ENCODE measurements at places on chromosomes 12 and 14.

DNA sequence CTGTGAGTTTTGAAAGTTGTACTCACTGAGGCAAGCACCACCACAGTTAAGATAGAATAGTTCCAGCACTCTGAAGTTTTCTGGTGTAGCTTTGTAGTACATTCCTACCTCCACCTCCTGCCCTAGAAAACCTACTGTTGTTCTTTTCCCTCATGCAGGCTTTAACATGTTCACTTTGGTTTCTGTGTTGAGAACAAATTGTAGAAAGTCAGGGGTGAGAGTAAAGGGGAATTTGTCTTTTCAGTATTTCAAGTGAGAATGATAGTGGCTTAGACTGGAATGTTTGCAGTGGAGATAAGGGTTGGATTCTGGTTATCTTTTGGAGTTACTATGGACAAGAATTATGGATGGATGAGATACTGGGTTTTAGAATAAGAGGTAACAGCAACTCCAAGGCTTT is 67.2 kb downstream of the AEBP2 start:
- no peak for DNase-seq

DNA sequence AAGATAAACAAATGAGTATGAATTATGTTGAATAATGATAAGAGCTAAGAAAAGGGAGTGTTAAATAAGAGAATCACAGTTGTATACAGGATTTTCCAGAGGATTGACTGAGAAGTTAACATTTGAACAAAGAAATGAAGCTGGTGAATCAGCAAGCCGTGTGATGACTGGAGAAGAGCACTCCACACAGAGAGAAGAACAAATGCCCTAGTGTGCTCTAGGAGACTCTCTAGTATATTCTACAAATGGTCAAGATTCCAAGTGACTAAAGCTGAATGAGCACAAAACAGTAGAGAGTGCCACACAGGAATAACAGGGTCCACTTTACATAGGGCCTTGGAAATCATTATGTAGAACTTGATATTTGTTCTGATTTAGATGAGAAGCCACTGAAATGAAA is 587.1 kb upstream of the ATXN7L3B start:
- no peak for DNase-seq

- no peak for DNase-seq
Measured at GRCh38 chr12:128312661-128313060, 45.7 kb downstream of the TMEM132C start.

DNA sequence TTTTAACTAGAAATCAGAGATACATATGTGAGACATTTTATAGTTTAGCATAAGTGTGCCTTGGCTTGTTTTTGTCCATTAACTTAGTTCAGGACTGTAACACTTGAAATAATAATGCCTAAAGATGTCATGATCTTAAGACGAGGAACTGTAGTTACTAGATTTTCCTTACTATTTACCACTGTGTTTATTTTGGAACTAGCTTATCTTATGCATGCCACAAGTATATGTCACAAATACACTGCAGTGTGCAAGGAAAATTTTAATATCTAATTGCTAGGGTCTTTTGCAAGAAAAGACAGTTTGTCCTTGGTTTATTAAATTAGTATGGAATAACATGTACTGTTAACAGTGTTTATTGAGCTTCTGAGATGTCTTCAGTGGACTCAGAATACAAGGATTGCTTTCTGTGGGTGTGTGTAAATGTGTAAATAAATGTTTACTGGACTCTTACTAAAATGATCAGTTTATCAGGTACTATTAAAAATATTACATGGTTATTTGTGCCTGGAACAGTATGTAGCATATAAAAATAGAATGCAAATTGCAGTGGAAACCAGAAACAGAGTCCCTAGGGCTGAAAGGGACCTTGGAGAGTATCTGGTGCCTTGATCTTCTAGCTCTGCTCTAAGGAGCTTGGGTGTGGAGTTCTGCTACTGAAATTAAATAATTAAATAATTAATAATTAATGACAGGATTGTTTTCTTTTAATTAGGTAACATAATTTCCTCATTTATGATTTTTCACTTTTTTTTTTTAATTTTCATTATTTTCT is 58.1 kb downstream of the FGD4 start:
- DNase-seq = no peak

DNA sequence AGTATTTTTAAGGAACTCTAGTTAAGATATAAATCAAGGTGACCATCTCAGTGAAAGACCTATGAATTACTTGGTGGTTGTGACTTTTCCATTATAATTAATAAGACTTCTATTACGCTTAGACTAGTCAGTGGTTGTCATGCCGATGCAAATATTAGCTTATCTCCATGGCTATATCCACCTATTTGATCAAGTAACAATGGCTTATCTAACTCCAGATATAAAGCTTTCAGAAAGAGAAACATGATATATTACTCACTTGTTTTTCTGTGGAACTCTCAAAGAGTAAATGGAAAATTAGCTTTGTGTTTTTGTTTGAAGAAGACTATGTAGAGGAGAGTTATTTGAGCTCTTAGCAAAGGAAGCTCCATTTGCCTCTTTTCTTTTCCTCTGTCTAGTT is 323.8 kb upstream of the DCN start:
- no peak for DNase-seq

DNA sequence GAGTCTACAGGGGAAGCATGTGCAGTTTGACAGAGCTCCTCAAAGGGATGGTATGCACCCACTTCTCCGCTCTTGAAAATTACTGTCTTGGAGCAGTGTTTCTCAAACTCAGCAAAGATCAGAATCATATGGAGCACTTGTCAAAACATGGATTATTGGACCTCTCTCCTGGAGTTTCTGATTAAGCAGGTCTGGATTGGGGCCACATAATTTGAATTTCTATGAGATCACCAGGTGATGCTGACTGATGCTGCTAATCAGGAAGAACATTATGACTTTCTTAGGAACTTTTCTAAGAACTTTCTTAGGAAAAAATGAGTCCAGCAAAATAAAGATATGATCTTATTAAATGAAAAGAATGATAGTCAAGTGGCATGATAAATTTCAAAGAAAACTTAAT is 144.3 kb downstream of the CPNE8 start:
- no peak for DNase-seq

DNA sequence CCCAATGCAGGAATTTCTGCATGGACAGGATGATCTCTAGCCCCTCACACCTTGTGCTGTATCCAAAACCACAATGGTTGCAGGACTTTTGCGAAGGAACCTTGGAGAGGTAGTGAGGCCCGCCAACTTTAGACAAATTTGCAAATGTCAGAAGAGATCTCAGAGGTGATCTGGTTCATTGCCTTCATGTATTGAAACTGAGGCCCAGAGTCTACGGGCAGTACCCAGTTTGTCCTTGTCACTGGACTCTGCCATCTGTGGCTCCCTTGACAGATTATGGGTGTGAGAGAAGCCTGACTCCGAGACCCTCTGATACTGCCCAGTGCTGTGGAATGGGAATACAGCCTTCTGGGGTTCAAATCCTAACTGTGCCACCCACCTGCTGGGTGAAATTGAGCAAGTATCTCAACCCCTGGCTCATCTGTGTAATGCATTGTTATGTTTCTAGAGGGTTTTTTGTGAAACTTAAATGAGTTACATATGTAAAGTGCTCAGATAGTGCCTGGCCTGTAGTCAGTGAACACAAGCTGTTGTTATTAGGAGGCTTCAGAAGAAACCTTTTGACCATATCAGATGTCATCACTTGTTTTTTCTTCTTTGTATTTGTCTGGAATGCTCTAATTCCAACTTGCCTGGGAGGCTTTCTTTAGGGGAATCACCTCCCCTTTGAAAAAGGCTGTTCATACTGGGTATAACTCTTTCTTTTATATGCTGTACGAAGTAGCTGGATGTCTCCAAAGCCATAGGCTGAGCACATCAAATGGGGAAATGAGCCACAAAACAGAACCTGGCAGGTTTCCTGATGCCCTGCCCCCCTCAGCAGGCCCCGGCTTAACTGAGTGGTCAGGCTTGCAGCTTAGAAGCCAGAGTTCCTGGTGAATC is 71.4 kb upstream of the SRSF5 start:
- no peak for DNase-seq
